ENCODE measurements at places on chromosomes 3 and 15.

- no peak for DNase-seq
These were observed 52.0 kb downstream of the OXNAD1 start for GRCh38 chr3:16316847-16317560.

DNA sequence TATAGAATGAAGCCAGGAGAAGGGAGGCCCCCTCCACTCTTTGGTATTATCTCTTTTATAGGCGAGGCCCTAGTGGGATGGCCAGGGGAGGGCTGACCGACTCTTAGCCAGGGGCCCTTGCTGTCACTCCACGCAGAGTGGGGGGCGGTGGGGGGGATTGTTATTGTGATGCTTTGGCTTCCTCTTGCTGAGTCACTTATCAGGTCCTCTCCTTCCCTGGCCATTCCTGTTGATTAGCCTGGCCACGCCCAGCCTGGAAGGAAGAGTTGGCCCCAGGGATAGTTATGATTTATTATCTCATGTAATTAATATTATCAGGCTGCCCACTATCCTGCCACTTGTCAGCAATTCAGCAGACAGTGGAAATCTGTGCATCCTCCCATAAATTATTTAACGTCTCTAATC, 25.5 kb upstream of the SKOR1 start:
- no peak for DNase-seq

- DNase-seq: no peak
These were observed 49.4 kb upstream of the SYNPR start for GRCh38 chr3:63228677-63229076.

GRCh38 chr15:85667491-85668424, 127.0 kb downstream of the KLHL25 start:
- no peak for DNase-seq

GRCh38 chr3:41307065-41307464, 107.8 kb downstream of the CTNNB1 start:
- DNase-seq: no peak

DNA sequence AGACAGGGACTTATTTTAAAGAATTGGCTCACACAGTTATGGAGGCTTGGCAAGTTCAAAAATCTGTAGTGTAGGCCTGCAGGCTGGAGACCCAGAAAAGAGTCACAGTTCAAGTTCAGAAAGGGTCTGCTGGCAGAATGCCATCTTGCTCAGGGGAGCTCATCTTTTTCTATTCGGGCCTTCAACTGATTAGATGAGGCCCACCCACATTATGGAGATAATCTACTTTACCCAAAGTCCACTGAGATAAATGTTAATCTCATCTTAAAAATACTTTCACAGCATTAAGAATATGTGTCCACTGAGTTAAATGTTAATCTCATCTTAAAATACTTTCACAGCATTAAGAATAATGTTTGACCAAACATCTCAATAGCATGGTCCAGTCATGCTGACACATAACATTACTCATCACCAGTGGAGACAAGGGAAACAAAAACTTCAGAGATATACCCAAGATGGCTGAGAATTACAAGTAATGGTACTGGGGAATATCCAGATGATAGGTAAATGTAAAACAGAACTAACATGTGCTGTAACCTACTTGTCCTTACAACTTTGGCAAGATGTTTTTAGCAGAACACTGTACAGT, 74.3 kb upstream of the STAC start:
- DNase-seq: no peak

GRCh38 chr3:36823806-36824205, 59.5 kb upstream of the DCLK3 start:
- no peak for DNase-seq

GRCh38 chr15:26889298-26889898, 22.5 kb downstream of the GABRA5 start:
- DNase-seq: no peak

- no peak for DNase-seq
These were observed 2.7 kb downstream of the RBM6 start for GRCh38 chr3:49942651-49943050.

DNA sequence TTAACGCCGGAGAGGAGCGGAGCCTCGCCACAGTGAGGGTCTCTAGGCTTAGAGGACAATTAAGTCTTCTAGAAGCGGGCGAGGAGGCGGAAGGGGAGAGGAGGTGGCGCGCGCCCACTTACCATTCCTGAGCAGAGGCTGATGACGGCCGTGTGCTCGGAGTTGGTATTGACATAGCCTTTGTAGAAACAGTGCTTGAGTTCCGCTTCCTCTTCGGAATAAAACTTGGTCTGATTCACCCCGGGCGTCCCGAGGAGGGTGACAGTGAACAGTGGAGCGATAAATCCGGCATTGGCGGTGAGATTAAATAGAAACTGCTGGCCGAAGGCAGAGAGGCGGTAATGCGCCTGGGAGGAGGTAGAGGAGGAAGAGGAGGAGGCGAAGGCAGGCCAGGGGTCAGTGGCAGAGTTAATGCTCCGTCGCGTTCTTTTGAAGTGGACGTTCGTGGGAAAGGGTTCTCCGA, 1.3 kb downstream of the ADAMTS9 start:
- no peak for DNase-seq

- no peak for DNase-seq
These were observed 84.3 kb upstream of the ZNF385D start for GRCh38 chr3:21835264-21835663.

- no peak for DNase-seq
These were observed 9.5 kb downstream of the MGA start for GRCh38 chr15:41669701-41670100.

- DNase-seq: no peak
These were observed 1458.4 kb upstream of the CADM2 start for GRCh38 chr3:83500422-83500821.

- DNase-seq: no peak
These were observed 9.8 kb downstream of the TM2D3 start for GRCh38 chr15:101642361-101642760.

- DNase-seq: no peak
These were observed 50.1 kb downstream of the NUP210 start for GRCh38 chr3:13370055-13370454.

DNA sequence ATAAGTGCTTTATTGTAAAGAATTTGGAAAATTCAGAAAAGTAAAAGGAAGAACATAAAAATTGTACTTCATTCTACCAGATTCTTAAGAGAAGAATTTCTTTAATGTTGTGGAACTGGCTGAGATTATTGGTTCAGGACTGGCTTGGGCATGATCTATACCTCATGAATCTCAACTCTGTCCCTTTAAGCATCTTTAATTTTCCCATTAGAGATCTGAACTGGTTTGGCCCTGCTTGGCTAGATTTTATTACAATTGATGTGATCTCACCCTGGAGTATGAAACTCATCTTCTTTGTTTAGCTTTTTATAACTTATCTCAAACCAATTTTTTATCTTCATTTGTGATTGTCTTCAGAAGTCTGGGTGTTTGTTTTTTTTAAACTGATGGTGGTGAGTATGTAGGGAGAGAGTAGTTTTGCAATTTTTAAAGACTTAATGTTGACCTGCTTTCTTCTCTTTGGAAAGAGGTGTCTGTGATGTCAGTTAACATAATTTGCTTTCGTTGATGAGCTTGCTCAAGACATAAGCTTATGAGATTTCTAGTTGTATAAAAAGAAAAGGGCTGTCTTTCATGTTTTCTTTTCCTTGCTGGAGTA, 61.9 kb downstream of the ZNF609 start:
- DNase-seq: no peak

GRCh38 chr3:141152801-141153678, 78.6 kb upstream of the PXYLP1 start:
- no peak for DNase-seq

DNA sequence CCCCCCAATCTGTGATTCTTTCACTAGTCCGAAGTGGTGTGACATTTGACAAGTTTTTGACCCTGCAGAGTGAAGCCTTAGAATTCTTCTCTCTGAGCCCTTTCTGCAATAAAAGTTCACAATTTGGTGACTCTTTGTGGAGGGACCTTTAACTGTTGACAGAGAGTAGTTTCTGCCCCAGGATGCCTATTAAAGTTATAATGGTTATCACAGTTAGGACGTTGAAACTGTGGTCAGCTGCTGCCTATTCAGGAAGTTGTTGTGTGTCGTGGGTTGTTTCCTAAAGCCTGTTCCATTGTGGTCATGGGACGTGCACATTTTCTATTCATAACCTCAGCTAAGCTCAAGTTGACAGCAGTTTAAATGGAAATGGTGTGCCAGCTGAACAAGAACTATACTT, 274.5 kb downstream of the NEK10 start:
- DNase-seq: no peak

DNA sequence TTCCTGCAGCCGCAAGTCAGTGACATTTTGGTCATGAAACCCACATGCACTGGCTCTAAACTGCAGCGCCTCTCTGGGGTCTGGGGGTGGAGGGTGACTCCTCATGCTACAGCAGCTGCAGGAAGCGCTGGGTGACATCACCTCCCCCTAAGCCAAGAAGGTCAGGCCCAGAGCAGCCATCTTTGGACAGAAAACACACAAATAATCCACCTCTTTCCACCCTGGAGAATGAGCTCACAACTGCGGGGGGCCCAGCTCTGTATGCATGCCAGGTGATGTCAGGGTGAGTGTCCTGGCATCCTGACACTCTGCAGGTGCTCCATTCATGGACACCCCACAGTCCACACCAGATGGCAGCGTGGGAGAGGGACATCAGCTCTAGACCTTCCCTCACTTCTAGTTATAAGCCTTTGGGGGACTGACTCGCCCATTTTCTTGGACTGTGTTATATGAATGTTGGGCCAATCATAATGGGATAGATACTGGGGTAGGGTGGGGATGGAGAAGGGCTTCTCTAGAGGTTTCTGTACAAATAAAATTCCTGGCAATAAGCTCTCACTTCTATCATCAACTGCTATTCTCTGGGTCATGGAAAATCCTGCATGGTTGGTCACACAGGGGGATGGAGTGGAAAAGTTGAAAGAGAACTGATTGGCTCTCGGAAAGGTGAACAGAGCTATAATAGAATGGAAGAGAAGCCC, 70.7 kb upstream of the THBS1 start:
- no peak for DNase-seq

GRCh38 chr15:63888146-63888545, 54.4 kb upstream of the HERC1 start:
- no peak for DNase-seq

DNA sequence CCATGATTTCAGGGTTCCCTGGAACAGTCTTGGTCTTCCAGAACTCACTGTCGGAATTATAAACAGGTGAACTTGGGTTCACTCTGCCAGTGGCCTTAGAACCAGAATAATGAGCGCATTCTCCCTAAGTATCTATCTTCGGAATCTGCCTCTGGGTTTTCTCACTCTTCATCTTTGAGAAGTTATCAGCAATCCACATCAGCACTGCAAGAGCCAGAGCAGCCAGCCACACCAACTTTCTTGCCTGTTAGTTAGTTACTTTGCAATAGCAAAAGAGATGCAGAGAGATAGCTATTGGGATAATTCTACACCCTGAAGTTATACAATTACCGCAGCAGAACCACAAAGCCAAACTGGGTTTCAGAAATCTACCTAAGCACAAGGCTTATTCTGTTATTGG, 25.8 kb downstream of the GLB1 start:
- no peak for DNase-seq

DNA sequence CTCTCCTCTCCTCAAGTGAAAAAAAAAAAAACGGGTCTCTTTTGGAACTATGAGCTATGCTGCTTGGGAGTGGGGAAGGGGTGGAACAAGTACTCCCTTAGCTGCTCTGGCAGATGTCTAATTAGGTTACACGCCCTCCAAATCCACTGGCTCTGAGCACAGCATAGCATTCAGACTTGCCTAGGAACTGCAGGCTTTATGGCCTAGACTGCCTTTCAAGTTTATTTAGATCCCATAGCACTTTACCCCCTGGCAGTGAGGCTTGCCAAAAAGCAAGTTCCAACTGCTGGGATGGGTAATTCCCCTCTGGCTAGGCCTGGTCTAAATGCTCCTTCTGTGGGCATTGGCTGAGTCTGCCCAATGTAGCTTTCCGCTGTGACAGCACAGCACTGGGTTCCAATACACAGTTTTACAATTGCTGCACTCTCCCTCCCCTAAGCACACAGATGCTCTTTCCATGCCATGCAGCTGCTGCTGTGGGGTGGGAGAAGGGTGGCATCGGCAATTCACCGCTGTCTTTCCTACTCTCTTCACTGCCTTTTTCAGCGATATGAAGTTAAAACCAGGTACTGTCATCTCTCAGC, 152.8 kb downstream of the KCNAB1 start:
- no peak for DNase-seq

- DNase-seq: no peak
These were observed 190.7 kb downstream of the ZIC4 start for GRCh38 chr3:147215660-147216059.

DNA sequence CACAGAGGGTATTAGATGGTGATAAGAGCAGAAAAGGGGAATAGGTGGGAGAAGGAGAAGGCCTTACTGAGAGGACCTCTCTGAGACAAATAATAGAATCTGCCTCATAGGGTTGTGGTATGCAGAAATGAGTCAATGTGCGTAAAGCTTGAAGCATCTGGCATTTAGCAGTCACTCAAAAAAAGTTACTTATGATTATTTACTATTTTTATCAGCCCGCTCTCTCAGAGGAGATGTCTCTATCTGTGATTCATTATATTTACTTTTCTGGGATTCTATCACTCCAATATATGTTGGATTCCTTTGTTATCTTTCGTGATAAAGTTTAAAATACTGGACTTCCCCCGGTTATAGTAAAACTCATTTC, 4.6 kb upstream of the TM4SF1 start:
- no peak for DNase-seq

- DNase-seq: no peak
These were observed 39.4 kb downstream of the RAB6B start for GRCh38 chr3:133856316-133856715.

- DNase-seq: no peak
These were observed 40.8 kb upstream of the ABHD17C start for GRCh38 chr15:80654299-80654698.

DNA sequence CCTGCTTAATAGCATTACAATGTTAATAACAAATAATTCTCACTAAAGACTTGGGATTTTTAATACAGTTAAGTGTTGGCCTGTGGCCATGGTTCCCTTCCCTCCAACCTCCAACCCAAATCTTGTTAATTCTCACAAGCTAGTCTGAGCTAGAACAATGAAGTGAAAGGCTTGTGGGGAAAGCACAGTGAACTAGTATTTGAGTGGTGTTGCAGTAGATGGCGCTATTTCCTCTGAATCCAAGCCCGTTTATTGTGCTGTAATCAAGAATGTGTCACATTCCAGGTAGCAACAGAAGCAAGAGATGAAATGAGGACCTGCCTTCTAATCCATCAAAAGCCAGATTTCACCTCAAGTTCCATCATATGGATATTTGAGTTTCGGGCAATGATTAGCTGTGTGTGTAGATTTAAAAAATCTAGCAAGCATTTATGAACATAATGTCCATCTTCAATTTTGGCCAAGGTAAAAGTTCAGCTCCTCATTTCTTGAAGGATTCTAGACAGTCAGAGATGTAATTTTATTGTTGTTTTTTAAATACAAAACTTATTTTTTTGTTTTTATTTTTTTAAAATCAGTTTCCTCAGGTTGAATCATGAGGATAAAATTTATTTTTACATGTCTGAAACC, 160.7 kb downstream of the SQOR start:
- no peak for DNase-seq

DNA sequence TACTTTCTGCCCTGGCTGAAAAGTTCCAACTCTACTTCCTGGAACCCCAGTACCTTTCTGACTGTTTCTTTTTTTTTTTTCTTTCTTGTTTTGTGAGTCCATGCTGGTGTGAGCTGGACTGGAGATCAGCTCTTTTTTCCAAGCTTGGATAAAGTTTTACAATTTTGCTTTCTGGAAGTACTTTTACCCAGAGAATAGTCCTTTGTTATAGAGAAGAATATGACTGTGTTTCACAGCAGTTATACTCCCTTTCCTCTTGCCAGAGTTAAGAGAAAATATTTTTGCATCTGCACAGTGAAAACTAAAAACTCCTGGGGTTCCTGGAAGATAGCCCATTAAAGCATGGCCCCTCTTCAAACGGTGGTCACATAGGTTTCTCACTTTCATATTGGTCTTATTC, 1100.6 kb downstream of the OTOL1 start:
- DNase-seq: no peak

- DNase-seq: no peak
These were observed 59.2 kb upstream of the RAB6B start for GRCh38 chr3:133954717-133955360.

Data from GM12891 (cell line).